Stimulated activated CD8-positive, alpha-beta memory T cell treated with anti-CD3 and anti-CD28 coated beads, Interleukin-12 subunit alpha, Interleukin-12 subunit beta, amount 100 ng/mL, for 4 hours (primary cell): ENCODE measurements at places on chromosomes 6 and 20.

GRCh38 chr6:142716097-142716496, 228.9 kb downstream of the HIVEP2 start:
- no peak for DNase-seq

GRCh38 chr6:43284991-43285781, 12.9 kb upstream of the SLC22A7 start:
- no peak for DNase-seq

- DNase-seq = no peak
These were observed 34.9 kb upstream of the FOXA2 start for GRCh38 chr20:22619272-22619671.

DNA sequence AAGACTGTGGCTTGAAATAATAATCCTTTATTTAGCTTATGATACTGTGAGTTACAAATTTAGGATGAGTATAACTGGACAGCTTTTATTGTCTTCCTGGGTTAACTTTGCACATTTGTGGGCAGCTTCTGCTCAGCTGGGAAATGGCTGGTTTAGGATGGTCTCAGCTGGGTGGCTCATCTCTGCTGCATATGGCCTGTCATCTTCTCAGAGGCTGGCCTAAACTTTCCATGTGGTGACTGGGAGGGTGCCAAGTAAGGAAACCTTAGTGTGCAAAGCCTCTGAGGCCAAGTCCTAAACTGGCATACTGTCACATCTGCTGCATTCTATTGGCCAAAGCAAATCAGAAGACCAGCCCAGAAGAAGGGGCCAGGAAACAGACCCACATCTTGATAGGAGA, 40.2 kb downstream of the BTBD3 start:
- no peak for DNase-seq

GRCh38 chr6:90383196-90383822, 86.7 kb upstream of the BACH2 start:
- no peak for DNase-seq

GRCh38 chr6:99905209-99906106, 88.6 kb downstream of the MCHR2 start:
- no peak for DNase-seq

GRCh38 chr20:48166082-48166835, 381.0 kb upstream of the SULF2 start:
- no peak for DNase-seq

GRCh38 chr6:8065519-8065911, 1.3 kb upstream of the BLOC1S5 start:
- no peak for DNase-seq

GRCh38 chr6:109816452-109817374, 125.6 kb downstream of the FIG4 start:
- no peak for DNase-seq

- no peak for DNase-seq
These were observed 33.5 kb upstream of the CD93 start for GRCh38 chr20:23119456-23120216.

- DNase-seq = no peak
These were observed 181.3 kb downstream of the NFATC2 start for GRCh38 chr20:51361258-51361657.

DNA sequence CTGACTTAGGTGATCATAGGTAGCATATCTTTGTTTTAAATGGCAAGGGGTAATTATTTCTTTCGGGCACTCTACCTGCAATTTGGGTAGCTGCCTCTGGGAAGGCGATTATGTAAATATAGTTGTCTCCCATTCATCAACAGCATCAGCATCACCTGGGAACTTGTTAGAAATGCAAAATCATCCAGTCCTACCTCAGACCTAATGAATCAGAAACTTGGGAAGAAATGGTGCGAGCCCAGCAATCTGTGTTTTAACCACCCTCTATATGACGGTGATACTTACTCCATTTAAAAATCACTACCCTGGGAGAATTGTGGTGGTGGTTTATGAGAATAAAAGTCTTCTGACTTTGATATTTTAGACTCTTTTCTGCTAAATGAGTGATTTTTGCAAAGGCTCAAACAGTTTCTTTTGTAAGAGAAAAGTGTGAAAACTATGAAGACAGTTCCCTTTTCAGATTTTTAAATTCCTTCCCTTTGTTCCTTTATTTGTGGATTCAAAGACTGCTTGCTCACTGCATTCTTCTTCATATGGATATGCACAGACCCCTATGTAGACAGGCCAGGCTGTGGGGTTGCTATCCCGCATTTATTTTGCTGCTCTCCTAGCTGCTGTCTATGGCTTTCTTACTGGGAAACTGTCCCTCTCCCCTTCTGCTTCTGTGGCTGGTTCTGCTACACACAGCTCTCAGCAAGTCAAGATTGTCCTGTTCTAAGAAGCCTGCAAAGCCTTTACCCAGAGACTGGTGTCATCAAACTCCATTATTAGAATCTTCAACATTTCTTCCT, 365.3 kb downstream of the RNF144B start:
- no peak for DNase-seq

- no peak for DNase-seq
These were observed 70.6 kb downstream of the ZC2HC1B start for GRCh38 chr6:143934867-143935266.

- no peak for DNase-seq
These were observed 1.1 kb downstream of the SNPH start for GRCh38 chr20:1267161-1267560.

DNA sequence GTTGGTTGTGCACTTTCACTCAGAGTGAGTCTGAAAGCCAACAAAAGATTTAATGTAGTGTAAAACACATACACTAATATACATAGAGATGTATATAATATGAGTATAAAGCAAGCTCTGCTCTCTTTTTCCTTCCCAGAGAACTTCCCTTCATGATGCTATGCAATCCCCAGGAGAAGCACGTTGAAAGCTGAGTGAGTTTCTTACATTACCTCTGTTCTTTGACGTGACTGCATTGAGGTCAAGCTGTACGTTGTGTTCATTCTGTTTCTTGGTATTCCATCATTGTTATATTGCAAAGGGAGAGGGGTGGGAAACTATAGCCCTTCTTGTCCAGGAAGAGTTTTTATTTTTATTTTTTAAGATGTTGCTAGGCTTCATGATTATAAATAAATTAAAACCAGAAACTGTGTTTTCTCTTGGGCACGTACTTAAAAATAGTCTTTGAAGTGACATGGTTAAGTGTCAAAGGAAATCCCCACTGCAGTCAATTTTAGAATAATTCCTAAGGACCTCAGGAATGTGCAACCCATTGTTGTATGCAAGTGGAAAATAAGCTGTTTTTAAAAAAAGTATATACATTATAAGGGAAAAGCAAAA, 651.0 kb downstream of the CD109 start:
- no peak for DNase-seq

DNA sequence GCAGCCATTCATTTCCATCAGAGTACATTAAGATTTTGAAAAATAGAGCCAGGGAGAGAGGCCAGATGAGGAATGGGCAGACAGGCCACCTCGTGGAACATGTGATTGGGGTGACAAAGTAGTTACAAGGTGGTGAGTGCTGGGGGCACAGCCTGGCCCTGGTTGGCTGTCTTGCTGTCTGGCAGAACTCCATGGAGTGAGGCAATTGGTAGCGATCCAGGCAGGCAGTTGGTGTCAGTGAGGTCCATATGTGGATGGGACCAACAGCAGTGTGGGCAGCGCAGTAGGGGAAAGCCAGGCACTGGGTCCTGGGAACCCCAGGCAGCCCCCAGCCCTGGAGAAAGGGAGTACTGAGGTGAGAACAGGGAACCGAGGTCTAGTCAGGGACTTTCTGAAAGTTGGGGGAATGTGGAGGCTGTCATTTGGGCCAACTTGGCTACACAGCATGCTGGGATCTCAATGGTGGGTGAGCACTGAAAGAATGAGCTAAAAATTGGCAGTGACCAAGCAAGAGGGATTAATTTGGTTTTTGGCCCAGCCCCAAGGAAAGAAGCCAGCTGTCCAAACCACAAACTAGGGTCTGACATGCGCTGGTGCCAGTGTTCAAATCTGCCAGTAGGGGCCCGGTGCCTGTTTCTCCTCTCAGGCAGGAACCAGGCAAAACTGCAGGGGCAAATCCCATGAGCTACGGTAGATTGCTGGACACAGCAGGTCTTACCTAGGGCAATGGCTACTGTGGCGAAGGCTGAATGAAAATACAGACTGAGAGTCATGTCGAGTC, 61.4 kb upstream of the E2F3 start:
- DNase-seq = no peak

DNA sequence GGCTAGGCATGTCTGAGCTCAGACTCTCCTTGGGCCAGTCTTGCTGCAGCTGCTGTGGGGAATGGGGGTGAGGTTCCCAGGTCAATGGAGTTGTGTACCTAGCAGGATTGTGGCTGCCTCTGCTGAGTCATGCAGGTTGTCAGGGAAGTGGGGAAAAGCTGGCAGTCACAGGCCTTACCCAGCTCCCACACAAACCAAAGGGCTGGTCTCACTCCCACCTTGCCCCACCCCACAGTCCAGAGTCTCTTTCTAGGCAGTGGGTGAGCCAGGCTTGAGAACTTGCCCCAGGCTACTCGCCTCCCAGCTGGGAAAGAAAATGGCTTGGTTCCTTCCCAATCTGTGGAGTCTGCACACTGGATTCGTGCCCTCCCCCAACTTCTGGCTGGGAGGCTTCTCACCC, 65.7 kb downstream of the SCP2D1 start:
- DNase-seq = no peak

GRCh38 chr6:119312441-119312840, 37.1 kb downstream of the MAN1A1 start:
- no peak for DNase-seq

DNA sequence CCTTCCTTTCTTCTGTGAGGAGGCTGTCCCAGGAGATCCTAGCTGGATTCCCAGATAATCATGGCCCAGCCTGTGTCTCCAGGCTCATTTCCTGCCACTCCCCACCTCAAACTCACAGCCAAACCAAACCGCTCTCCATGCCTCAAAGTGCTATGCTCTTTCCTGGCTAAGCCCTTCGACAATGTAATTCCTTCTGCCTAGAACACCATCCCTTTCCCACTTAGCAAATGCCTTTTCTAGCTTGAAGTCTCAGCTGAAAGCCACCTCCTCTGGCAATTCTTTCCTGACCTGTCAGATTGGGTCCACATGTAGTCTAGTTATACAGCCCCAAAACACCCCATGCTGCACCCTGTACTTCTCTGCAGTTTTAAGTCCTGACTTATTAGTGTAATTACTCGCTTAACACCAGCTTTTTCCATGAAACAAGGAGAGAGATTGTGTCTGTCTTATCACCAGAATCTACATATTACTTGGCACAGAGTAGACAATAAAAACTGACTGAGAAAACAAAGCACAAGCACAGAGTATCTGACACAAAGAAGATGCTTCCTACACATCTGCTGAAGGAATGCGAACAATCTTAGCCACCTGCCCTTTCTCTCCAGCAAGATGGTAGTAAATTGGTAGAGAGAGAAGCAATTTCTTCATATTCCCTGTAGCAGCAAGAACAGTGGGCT, 5.4 kb downstream of the TRIM26 start:
- DNase-seq = no peak

DNA sequence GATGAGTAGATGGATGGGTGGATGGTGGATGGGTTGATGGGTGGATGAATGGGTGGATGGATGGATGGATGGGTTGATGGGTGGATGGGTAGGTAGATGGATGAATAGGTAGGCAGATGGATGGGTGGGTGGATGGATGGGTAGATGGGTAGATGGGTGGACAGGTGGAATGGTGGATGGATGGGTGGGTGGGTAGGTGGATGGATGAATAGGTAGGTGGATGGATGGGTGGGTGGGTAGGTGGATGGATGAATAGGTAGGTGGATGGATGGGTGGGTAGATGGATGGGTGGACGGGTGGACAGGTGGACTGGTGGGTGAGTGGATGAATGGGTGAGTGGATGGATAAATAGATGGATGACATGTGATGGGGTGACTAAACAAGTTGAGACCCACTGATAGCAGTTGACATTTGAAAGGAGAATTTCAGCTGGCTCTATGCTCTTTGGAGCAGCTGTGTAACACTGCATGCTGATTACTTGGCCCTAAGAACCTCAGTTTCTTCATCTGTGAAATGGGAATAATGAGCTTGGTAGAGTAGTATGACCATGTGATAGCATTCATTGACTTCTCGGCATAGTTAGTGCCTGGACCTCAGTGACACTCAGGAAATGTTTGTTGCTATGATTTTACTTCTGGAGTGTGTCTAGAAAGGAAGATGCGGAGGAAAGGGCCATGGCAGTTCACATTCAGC, 184.3 kb downstream of the NFATC2 start:
- no peak for DNase-seq

GRCh38 chr6:107106165-107106564, 9.2 kb downstream of the BEND3 start:
- DNase-seq = no peak

DNA sequence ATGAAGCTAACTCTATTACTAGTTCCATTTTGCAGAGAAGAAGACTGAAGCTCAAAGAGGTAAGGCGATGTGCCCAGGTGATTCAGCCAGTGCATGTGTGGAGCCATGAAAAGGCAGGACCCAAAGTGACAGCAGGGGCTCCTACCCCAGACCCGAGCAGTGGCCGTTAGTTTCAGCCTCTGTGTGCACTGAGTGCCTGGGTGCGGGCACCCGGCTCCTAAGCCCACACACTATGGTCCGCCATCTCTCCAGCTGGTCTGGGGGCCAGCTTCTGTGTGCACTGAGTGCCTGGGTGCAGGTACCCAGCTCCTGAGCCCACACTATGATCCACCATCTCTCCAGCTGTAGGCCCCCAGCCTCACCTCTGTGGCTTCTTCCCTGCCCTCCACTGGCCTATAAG, 123.5 kb upstream of the CST7 start:
- no peak for DNase-seq

DNA sequence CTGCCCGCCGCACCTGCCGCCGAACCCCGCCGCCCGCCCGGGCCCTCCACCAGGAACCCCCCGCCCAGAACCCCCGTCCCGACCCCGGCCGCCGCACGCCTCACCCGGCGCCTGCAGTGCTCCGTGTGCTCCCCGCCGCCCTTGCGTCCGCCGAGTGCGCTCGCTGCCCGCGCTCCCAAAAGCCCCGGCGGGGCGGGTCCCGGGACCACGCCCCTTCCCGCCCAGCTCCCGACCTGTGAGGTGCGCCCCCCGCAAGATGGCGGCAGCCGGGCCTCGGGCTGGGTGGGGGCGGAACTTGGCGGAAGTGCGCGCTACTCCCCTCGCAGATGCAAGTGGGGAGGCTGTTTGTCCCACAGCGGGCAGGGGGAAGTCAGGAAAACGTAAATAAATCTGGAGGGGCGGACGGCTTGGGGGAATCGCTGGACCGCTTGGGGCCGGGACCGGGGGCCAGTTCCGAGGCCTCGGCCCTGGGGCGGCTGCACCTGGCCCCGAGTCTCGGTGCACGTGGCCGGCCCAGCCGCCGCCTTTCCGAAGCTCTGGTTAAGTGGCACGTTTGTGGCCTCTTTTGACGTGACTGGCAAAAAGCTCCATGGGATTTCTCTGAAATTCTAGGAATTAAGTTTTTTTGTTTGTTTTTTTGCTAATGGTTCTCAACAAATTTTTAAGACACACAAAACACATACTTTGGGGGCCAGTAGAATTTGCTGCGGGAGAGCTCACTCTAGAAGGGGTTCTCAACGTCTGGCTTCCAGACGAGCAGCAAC, at the start of gene EZR:
Gene EZR, minus strand, starts transcription at position 156 of the 764 bp plus-strand sequence. CDS start 1,275 bp downstream, outside the sequence.
- DNase-seq = peak; percentile 82

DNA sequence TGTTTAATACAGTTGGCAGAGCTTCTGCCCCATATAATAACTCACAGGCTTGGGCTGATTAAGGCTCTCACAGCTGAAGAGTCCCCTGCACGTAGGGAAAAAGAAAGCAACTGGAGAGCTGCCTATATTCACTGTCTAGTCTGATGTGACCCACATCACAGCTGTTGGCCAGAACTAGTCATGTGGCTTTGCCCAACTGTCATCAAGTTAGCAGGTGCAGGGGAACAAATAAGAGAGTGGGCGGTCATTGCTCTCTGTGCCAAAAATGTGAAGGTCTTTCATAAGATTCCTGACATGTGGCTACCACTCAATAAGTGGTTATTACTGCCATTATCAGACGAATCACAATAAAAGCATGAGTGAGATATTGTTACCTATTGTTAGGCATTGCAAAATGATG, 665.2 kb downstream of the DOK5 start:
- DNase-seq = no peak
